ENCODE measurements at places on chromosomes 7 and 10.

- peak; percentile 19 for DNase-seq
These were observed 549 bp downstream of the GPNMB start for GRCh38 chr7:23247046-23247602.

DNA sequence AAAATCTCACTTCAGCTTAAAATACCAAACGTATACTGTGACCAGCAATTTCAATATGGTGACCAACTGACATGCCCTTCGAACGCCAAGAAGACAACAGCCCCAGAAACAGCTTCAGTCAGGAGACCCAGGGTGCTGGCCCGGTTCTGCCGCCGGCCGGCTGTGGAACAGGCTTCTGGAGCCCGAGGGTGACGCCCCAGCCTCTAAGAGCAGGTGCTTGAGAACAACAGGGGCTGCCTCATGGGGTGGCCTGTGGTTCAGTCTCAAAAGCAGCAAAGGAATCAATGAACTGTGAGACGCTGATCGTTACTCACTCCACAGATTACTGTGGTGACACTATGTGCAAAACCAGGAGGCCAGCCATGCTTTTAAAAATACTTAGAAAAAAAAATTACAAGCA is 17.3 kb downstream of the GPER1 start:
- no peak for DNase-seq

DNA sequence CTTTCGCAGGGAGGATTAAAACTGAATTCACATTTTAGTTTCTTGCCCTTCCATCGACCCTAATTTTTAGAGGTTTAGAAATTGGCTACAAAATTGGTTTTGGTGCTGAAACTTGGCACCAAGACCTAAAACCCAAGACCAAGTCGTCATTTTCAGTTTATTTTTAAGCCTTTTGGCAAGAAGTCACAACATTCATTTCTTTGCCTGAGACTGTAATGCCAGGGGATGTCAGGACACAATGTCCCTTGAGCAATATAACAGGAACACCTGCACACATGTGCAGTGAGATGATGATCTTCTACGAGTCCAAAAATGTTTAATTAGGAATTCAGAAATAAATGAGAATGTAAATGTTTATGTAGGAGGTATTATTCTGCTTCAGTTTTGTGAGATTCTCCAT is 335.4 kb upstream of the ANKRD30A start:
- DNase-seq: no peak

DNA sequence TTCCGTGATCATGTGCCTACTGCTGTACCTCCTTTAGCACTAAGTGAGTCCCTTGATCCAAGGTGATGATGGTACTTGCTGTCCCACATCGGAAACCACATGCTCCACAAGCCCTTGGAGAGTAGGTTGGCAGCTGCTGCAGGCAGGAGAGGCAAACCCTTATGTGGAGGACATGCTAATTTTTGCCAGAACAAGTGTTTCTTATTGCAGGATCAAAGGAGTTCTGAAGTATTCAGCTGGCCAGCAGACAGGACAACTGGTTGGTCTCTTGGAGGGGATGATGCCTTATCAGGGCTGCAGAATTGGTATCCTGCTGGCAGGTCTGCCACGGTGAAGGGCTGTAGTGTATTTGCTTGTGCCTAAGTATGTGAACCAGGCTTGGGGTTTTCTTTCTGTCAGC is 36.8 kb downstream of the NACAD start:
- DNase-seq: no peak

DNA sequence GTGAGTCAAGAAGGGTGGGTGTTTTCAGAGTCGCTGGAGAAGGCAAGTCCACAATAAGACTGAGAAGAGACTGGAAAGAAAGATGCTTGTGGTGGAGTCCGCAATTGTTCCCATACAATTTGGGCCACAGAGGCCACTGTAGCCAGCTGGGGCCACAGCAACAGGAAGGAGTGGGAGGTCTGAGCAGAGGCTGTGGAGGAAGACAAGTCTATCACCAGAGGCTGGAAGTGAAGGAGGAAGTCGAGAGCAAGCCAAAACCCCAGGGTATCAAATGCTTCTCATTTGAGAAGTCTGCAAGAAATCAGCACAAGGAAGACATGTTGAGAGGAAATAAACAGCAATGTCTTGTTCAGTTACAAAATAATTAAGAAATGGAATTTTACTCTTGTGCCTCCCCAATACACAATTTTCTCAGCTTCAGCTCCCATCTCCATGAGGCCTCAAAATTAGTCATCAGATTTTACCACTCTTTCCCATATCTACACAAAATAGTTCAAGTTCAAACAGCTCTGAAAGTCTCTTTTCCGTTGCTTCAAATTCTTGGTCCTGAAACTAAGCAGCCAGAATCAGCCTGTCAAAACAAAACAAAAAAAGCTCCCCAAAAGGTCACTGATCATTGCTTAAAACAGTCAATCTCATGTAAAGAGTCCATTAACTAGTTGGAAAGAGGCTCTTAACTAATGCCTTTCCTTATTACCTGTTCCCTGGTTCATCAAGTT is 31.6 kb downstream of the SLC16A12 start:
- peak; percentile 16 for DNase-seq
